ENCODE measurements at places on chromosomes 1 and 21.

GRCh38 chr1:33257207-33257771 is 997 bp downstream of the ZNF362 start:
- DNase-seq, result no peak

- no peak for DNase-seq
These were observed 516.1 kb downstream of the OMA1 start for GRCh38 chr1:58030456-58030855.

GRCh38 chr1:38296047-38296446 is 249.5 kb upstream of the POU3F1 start:
- no peak for DNase-seq

DNA sequence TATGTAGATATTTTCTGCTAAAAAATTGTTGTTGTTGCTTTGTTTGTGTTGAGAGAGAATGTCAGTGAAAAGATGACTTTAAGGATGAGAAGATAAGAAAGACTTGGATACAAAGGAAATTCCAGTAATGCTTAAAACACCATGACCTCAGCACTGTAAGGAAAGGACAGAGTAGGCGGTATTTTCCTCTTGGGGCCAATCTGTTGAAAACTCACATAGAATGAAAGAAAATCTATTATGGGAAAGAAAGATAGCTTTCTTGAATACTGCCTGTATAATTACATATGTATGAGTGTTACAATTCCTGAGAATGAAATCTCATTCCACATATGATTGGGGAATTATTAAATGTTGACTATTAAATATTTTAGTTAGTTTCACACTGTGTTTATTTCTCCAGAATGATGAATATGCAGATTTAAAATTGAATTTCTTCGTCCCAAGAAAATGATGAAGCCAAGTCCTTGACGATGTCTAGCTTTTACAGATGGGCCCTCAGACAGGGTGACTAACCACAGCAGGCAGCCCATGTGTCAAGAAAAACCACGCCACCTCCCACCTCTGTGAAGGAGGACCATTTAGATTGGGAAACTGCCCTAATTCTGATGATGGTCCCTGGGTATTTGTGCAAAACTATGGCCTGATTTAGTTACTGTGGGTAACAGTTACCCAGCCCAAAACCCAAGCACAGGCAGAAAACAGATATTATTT is 49.7 kb upstream of the LMO4 start:
- no peak for DNase-seq

GRCh38 chr1:108664481-108664880 is 3.6 kb upstream of the HENMT1 start:
- DNase-seq, result no peak

- no peak for DNase-seq
These were observed 8.2 kb upstream of the MAGOH start for GRCh38 chr1:53246261-53247134.

- DNase-seq, result no peak
These were observed 34.5 kb downstream of the TYW3 start for GRCh38 chr1:74767490-74767889.

DNA sequence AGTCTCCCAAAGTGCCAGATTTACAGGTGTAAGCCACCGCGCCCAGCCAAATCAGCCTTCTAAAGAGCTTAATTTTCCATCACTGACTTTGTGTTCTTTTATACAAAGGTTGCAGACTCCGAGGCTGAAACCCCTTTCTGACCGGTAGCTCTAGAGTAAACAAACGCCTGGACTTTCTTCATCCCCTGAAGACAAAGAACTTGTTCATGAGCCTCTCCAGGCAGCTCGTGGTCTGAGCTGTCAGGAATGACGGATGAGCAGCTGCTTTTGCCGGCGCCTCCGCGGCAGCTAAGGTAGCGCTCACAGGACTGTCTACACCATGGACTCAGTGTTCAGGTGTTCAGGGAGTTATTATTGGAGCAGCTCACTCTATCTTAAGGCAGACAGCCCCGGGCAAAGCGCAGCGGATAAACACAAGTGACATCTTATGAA is 128.5 kb upstream of the ERRFI1 start:
- no peak for DNase-seq

DNA sequence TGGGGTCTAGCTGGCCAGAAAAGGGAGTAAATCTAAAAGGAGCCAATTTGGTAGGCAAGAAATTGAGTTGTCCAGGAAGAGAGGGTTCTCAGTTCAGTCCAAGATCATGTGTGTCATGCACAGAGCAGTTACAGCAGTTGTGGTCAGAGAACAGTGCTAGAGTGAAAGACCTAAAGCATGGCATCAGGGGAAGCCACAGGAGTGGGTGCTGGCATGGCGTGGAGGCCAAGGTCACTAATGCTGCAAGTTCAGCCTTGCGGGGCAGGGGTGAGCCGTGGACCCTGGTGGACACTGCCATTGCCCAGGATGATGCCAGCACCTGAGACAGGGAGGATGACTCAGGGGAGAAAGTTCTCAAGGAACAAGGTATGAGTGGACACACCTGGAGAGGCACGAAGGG is 16.6 kb upstream of the TMEM125 start:
- no peak for DNase-seq

- DNase-seq, result no peak
These were observed 14.7 kb downstream of the MTHFR start for GRCh38 chr1:11790880-11791715.

- DNase-seq, result no peak
These were observed 182.1 kb upstream of the POU3F1 start for GRCh38 chr1:38228718-38229117.

- DNase-seq, result no peak
These were observed 135.5 kb downstream of the RERE start for GRCh38 chr1:8681911-8682310.

DNA sequence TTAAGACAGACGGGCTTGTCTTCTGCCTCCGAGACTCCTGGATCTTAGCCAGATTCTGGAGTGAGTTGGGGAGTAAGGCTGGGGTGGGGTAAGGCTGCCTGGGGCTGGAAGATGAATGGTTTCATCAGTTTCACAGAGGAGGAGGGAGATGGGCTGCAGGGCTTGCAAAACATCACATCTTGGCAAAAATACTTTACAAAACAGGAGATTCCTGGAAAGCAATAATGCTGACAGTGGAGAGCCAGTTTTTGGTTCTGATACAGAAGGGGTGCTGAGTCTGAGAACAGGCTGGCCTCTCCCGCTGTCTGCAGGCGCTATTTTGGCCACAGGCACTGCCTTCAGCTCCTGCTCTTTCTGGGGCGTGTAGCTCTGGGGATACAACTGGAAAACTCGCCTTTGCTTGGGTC is 83.4 kb upstream of the KCNE2 start:
- no peak for DNase-seq
